ENCODE measurements at places on chromosomes 4 and X.
A peak's percentile ranks its signal among the peaks of the same experiment; 100 is the strongest.

DNA sequence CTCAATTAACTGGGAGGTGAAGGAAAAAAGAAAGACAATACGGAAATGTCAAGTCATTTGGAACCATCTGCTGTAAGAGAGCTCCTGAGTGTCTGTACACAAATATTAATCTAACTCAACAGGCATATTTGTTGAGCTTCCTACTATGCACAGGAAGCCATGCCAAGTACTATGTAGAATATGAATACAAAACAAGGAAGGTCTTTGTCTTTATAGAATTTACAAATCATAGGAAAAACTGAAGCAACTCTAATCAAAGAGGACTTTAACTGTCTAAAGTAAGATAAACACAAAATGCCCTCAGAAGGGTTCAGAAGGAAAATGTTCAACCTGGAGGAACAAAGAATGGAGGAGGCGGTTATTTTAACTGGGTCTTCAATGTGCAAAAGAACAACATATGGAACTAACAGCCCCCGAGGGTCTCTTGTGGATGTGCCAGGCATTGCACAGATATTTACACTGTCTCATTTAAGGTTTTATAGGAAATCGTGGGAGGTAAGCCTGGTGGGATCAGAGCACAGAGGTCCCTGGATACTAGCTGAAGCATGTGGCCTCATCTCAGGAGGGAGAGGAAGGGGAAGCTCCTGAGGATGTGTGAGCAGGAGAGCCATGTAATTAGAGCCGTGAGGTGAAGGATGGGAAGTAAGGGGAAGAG, 5.8 kb downstream of the FAM114A1 start:
- DNase-seq, result no peak

- no peak for DNase-seq
These were observed at the start of gene MYOZ2 for GRCh38 chr4:119135721-119136121. Gene MYOZ2 (plus strand): TSS chr4:119135832. CDS start chr4:119136526, 694 bp downstream.

GRCh38 chr4:84286048-84286447, 213.0 kb downstream of the NKX6-1 start:
- peak; percentile 25 for DNase-seq

- DNase-seq, result no peak
These were observed 22.0 kb upstream of the ZCCHC4 start for GRCh38 chr4:25290490-25291067.

DNA sequence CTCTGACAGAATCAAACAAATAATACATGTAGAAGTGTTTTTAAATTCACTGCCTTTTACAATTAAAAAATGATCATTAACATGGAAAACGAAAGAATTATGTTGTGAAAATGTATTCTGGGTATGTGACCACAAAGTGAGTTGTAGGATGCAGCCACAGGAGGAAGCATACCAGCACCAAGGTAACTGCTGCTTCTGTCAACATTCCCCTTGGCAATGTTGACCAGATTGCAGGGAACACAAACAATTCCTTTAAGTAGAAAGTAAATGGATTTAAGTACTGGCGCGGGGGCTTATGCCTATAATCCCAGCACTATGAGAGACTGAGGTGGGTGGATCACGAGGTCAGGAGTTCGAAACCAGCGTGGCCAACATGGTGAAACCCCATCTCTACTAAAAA, 1877.9 kb upstream of the PCDH7 start:
- DNase-seq, result no peak

DNA sequence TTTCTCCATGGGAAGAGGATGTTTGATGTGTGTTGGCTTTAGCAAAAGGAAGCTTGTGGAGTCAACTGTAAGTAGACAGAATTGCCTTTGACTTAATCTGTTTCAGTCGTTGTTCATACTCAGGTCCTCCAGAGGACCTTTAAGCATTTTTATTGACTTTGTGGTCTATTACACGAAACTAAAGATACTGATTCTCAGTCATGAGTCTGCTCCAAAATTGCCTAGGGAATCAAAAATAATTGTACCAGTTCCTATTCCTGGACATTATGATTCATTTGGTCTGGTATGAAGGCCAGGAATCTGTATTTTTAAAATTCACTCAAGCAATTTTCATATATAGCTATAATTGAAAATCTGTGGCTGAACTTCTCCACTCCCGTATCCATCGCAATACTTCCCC, 38.6 kb downstream of the AR start:
- DNase-seq, result no peak

DNA sequence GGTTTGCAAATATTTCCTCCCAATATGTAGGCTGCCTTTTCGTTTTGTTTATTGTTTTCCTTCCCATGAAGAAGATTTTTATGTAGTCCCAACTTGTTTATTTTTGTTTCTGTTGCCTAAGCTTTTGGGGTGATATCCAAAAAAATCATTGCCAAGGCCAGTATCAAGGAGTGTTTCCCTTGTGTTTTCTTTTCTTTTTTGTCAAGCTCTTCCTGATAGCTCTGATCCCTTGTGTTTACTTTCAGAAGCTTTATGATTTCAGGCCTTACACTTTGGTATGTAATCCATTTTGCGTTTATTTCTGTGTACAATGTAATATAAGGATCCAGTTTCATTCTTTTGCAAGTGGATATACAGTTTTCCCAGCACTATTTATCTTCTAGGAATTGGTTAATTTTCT, 93.9 kb downstream of the KLHL13 start:
- DNase-seq, result no peak

- DNase-seq, result no peak
These were observed 10.1 kb downstream of the SHOX start for GRCh38 chrX:640641-641040.

DNA sequence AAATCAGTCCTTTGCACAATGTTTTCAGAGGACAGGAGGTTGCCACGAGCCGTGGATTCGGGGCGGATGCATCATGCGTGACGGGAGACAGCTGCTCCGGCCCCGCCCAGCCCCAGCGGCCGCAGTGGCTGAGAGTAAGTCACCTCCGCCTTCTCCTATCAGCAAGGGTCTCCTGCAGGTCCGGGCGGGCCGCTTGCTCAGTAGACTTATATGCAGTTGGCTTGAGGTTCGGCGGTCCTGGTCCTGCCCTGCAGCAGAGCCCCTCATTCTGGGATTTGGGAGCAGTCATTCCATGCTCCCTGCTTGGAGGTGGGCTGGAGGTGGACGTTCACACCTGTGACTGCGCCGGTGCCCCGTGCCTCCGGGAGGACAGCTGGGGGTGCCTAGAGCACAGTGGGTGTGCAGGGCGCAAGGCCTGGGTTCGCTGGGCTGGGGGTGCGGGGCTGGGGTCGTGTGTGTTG, 86.3 kb upstream of the ADRA2C start:
- DNase-seq, result no peak

GRCh38 chr4:37138789-37139188, 105.8 kb upstream of the NWD2 start:
- DNase-seq, result no peak

- no peak for DNase-seq
These were observed 98.3 kb downstream of the GK start for GRCh38 chrX:30751497-30751896.

DNA sequence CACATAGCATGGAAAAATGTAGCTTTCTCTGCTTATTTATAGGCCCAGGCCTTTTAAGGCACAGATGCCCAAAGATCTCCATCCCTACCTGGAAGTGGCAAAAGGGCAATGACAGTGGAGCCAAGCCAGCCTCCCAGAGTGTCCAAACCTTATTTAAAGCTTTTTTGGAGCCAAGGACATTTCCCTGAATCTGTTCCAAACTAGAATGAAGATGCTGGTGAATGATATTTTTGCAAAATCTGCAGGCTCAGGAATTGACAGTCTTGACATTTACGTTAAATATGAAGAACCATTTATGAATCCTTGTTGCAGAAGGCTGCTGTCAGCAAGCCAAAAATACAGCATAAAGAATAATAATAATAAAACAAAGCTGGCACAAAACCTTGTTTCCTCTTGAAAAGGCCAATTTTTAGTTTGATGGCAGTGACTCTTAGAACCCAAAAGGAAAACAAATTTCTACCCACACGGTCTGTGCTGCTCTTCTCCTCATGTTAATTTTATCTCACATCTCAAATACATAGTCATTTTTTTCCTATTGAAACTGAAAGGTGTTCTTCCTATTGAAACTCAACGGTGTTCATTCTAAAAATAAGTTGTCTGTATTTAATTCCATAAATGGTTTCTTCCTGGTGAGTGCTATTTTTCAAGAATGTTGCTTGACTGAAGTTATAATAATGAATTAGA, 206.3 kb upstream of the TBL1X start:
- DNase-seq, result no peak

- DNase-seq, result no peak
These were observed 32.0 kb upstream of the TENT5D start for GRCh38 chrX:80388206-80388605.

DNA sequence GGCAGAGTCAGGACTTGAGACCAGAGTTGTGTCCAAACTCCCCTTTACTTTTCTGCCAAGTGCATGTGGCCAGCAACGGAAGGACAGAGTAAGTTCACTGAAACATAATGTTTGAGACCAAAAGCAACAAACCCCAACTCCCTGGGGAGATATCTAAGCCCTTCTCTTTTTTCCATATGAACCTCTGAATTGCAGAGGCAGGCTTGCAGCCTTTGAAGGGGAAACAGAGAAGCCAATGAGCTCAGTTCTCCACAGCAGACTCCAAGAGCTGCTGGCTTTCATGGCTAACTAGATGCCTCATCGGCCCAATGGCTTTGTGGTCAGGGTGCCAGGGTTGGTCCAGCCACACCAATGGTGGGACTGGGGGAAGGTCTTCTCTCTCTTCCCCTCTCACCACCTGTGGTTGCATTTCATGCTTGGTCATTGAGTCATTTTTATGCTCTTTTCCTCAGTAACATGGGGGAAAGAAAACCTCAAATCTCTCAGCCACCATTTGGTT, 34.0 kb downstream of the STARD8 start:
- DNase-seq, result no peak

GRCh38 chrX:16687514-16687913, 25.0 kb downstream of the CTPS2 start:
- no peak for DNase-seq

DNA sequence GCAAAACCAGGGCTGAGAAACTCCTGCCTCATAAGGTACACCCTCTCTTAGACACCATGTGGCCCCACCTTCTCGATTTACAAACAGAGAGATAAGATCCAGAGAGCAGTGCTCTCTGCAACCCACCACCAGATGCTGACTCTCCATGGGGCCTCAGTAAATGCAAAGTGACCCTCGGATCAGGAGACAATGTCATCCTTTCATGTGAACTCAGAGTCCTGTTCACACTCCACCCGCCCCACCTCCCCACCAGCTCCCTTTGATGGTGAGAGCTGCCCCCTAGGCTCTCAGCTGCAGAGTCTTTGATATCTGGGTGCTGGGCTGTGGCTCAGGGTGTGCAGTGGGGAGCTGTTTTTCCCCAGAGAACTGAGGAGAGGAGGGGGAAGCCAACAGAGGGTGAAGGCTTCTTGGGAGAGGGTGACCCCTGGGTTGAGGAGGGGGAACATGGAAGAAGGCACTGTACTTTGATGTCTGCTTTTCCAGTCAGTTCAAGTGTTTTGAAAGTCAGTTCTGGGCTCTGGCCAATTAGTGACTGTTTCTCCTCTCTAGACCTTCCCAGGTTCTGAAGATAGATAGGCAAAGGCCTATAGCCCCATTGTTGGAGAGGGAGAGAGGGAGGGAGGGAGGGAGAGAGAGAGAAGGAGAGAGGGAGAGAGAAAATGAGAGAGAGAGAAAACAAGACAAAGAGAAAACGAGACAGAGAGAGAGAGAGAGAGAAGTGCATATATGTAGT, 88.2 kb downstream of the SCD5 start:
- no peak for DNase-seq

DNA sequence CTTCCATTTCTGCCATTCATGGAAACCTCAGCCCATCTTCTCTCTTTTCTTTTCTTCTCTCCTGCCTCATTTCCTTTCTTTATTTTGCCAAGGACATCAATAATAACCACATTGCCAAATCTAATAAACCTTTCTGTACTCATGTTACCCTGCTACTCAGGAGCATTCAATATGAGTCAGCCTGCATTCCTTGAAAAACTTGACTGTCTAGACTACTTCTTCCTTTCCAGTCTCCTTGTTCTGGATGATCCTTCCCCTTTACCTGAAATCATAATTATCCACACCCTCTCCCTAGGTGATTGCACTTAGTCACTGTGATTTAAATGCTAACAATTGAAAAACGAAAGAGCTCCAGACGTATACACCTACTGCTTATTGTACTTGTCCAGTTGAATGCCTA, 253.2 kb upstream of the CENPE start:
- no peak for DNase-seq

- DNase-seq, result no peak
These were observed 109.2 kb upstream of the FAT1 start for GRCh38 chr4:186832906-186833305.

- DNase-seq, result no peak
These were observed 139.1 kb upstream of the ZIC3 start for GRCh38 chrX:137426695-137427425.

- DNase-seq, result no peak
These were observed 22.9 kb downstream of the PDGFC start for GRCh38 chr4:156948738-156949137.

- DNase-seq, result no peak
These were observed 119.8 kb downstream of the SPOCK3 start for GRCh38 chr4:167114416-167114971.

GRCh38 chr4:122119739-122120138, 32.4 kb upstream of the BLTP1 start:
- no peak for DNase-seq

- DNase-seq, result no peak
These were observed 13.8 kb upstream of the ZNF674 start for GRCh38 chrX:46559062-46559461.

DNA sequence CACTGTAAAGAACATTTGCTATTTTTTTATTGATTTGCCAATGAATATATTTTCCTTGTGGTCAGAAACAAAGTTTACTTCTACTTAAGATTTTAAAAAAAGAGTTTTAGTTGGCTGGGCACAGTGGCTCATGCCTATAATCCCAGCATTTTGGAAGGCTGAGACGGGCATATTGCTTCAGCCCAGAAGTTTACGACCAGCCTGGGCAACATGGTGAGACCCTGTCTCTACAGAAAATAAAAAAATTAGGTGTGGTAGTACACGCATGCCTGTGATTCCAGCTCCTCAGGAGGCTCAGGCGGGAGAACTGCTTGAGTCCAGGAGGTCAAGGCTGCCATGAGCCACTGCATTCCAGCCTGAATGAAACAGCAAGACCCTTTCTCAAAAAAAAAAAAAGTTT, 36.8 kb downstream of the LRP2BP start:
- no peak for DNase-seq
